ENCODE measurements at places on chromosomes 16 and 17. TPM values are rescaled to one million over a fixed set of nuclear protein-coding genes. Genes with fewer than 3 reads are reported as not detected.

The SLFN13 gene
- 48.7 TPM for total RNA-seq

The TMEM114 gene
- total RNA-seq, result not detected

The SGCA gene
- total RNA-seq, result not detected

The TBC1D3G gene
- total RNA-seq, result not detected

DNA sequence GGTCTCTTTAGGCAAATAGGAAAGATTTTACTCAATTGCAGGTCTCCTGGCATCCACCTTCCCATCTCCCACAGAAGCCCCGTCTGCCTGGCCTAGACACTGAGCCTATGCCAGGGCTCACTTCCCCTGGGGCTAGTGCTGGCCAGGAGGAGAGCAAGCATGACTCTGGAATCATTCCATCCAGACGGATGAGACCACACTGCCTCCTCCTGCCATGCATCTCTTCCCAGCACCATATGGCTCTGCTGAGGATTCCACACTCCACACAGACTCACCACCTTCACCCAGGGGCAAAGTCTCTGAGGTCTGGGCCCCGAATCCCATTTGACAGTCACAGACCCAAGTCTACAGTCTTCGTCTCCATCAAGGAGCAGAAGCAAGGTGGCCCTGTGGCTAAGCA is 346.5 kb downstream of the C16orf95 start:
- no peak overlapping the region for H3K27ac ChIP-seq
- no peak overlapping the region for H3K4me3 ChIP-seq

- no peak for DNase-seq
- H3K4me3 ChIP-seq, result no peak overlapping the region
- H3K27me3 ChIP-seq, result peaks cover 14% of the 10 kb centered on the region
- H3K27ac ChIP-seq, result no peak overlapping the region
These were observed 40.3 kb downstream of the HOXB1 start for GRCh38 chr17:48490451-48490892.

DNA sequence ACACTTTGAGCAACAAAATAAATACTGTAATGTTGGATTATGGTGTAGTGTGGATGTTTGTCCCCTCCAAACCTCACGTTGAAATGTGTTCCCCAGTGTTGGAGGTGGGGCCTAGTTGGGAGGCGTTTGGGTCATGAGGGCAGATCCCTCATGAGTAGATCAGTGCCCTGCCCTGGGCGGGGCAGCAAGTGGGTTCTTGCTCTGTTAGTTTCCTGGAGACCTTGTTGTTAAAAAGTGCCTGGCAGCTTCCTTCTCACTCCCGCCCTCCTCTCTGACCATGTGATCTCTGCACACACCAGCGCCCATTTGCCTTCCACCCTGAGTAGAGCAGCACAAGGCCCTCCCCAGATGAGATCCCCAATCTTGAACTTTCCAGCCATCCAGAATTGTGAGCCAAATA is 67.7 kb downstream of the MPRIP start:
- no peaks in the 10 kb centered on the region for H3K27me3 ChIP-seq
- H3K4me1 ChIP-seq, result peaks cover 62% of the 10 kb centered on the region
- no peaks in the 10 kb centered on the region for H3K36me3 ChIP-seq
- H3K27ac ChIP-seq, result peak overlapping the region; percentile 68
- peak; percentile 56 for DNase-seq

GRCh38 chr17:83149761-83150251 is 70.4 kb downstream of the METRNL start:
- no peaks in the 10 kb centered on the region for H3K36me3 ChIP-seq
- no peak overlapping the region for H3K4me3 ChIP-seq
- no peaks in the 10 kb centered on the region for H3K27me3 ChIP-seq
- no peak overlapping the region for H3K27ac ChIP-seq
